ENCODE measurements at places on chromosomes 11 and 22.

DNA sequence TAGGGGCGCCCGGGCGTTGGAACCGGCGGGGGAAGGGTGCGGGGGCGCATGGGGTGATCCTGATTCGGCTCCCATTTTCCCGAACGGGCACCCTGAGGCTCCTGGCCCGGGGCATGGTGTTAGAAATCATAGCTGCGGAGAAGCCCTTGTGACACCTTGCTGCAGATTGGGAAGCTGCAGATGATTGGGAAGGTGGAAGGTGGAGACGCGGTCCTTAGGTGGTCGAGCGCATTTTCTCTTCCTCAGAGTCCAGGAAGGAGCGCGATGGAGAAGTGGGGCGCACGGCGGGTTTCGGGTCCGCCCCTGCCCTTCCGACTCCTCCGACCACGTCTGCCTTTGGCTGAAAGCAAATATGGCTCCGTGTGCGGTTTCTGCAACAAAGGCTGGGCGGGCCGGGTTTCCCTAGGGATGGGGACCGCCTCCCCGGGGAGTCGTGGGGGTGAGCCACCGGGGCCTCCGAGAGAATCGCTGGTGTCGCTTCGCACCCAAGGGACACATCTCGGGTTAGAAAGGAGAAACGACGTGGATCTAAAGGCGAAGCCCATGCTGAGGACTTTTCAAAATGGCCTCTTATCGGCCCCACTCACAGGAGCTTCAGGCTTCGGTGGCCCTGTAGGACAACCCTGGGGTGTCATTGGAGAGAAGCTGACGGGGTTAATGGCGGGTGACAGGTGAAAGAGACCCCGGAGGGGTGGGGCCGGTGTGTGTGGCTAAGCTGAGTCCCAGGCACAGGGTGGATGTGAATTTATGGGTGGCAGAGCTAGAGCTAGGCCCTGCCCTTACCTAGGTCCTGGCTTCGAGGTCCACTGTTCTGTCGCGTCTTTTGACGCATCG lies 707 bp upstream of the FTH1 start:
- no peak for DNase-seq

GRCh38 chr11:25794804-25795203 lies 537.1 kb upstream of the ANO3 start:
- DNase-seq = no peak

GRCh38 chr11:130536106-130537040 lies 87.9 kb downstream of the ADAMTS15 start:
- DNase-seq = no peak

GRCh38 chr22:32050678-32051515 lies 7.8 kb downstream of the SLC5A1 start:
- DNase-seq = peak; percentile 69

- no peak for DNase-seq
These were observed at the start of gene APOA4 for GRCh38 chr11:116823031-116823843. APOA4 (minus strand) TSS chr11:116823304; CDS start chr11:116823191, 113 bp downstream.

DNA sequence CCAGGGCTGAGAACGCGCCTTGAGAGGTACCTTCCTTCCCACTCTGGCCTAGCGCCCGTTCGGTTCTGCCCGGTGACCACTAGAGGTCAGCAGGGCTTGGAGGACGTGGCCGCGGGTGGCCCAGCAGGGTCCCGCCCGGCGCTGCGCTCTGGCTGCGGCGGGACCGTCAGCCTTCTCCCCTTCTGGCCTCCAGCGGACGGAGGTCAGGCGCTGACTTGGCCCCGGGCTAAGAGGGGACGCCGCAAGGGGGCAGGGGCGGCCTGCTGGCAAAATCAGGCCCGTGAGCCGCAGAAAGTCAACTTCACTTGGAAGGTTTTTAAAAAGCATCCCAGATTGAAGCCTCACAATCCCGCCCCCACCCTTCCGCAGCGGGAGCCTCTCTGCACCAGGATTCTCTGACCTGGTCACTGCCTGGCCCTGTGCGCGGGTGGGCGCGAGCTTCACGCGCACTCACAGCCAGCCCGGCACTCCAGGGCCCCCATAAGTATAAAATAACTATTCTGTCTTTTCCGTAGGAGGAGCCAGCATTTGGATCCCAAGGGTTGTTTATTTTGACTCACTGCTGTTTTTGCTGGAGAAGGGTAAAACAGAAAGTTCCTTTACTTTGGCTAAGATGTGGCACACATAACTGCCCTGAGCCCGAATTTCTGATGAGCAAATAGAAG lies 23.2 kb upstream of the ZBTB16 start:
- DNase-seq = peak; percentile 41

DNA sequence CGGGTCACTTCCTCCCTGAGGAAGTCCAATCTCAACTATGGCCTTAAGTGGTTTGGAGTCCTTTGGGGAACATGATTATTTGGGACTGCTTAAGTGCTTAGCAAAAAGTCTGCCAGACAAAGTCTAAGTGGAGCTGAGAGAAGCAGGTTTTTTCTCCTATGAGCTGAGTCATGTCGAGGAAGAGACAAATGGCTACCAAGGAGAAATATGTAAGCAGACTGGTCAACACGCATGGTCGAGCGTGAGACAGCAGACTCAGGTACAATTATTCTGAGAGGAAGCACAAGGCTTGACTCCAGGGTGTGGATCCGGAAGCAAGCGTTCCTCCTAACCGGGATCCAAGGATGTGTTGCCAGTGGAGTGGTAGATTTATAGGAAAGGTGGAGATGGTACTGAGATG lies 30.6 kb downstream of the UBASH3B start:
- no peak for DNase-seq

GRCh38 chr11:73413256-73413655 lies 37.1 kb downstream of the RELT start:
- DNase-seq = no peak

DNA sequence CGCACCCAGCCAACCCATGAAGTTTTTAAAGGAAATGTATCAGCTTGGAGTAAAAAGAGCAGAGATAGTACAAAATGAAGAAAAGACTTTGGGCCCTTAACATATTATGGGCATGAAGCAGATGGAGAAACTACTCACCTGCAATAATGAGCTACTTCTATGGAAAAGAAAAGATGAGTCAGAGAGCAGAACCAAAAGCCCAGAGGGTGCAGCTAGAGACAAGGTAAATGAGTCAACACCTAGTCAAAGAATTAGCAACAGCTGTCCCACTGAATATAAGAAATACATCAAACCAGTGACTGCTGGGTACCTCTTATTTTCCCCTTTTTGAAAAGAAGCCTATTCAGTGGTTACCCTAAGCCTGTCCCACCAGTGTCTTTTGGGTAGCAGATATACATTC lies 61.8 kb downstream of the RPL27A start:
- no peak for DNase-seq

DNA sequence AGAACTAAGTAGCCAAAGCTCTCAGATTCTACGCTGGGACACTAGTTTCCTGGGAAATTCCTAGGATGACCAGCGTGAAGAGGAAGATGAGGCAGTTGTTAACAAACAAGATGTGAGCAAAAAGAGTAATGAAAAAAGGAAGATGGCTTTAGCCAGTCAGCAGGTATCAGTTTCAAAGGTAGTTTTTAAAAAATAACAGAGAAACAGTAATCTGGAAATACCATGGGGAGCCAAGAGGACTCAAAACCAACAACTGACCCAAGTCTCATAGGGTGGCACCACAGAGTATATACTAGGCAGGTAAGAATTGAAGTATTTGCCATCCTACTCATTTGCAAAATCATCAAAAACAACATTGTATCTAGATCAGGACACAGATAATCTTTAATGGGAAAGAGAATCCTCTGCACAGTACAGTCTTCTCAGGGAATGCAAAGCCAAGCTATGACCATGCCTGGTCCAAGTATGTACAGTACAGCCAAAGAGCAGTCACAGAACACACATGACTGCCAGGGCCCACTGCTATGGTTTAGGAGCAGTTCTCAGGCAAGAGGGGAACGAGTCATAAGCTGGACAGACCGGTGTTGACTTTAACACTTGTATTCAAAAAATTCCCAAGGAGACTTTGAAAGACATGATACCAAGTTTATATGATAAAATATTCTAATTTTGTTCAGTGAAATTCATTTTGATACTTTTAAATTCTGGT lies 20.6 kb downstream of the MSANTD4 start:
- DNase-seq = no peak

DNA sequence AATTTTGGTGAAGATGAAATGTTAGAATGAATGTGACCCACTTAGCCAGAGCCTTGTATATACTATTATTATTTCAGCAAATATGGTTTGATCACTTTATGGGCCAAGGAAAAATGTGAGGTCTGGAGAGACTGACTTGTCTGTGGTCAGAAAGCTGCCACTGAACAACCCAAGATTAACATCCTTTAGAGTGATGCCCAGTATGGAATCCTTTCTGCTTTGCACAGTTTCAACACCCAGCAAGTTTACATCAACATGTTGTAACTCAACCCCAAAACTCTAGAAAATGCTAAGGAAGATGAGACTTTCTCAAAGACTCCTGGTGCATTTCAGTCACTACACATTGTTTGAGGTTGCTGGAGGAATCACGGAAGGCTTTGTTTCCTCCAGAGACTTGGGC lies 107.7 kb downstream of the SNX19 start:
- DNase-seq = no peak

DNA sequence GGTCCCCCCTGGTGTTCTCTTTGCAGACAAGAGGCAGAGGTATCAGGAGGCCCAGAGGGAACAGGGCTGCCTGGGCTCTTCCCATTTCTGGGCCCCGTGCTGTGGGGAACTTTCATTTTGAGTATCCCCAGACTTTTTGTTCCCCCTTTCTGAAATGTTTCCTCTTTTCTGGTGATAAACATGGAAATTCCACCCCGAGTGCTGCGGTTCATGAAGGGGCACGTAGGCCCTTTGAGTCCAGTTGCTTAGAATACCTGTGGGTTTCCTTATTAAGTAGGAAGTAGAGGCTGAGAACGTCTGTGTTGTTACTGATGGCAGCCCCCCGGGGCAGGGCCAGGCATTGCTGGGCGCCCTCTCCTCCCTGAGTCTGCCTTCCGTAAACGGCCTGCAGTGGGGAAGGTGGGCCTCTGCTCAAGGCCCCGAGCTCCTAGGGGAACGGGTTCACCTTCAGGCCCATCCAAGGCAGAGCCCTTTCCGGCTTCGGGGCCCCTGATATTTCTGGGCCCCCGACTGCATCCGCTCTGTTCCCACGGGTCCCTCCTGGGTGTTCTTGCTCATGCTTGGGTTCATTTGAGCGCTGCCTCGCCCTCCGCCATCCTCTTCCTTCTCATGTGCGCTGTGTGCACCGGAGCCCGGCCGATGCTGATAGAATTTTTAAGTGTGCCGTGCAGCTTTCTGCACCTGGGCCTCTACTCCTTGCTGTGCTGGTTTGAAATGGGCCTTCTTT lies 12.0 kb downstream of the TBC1D22A start:
- DNase-seq = no peak

- peak; percentile 42 for DNase-seq
These were observed 361.1 kb downstream of the ETS1 start for GRCh38 chr11:128226106-128226716.
